ENCODE measurements at places on chromosomes 5 and 9.

GRCh38 chr5:173592050-173592669, 24.3 kb downstream of the BOD1 start:
- DNase-seq = no peak

GRCh38 chr5:130111746-130112145, 207.5 kb downstream of the CHSY3 start:
- no peak for DNase-seq

- no peak for DNase-seq
These were observed 2.9 kb downstream of the PLCXD3 start for GRCh38 chr5:41507501-41507900.

DNA sequence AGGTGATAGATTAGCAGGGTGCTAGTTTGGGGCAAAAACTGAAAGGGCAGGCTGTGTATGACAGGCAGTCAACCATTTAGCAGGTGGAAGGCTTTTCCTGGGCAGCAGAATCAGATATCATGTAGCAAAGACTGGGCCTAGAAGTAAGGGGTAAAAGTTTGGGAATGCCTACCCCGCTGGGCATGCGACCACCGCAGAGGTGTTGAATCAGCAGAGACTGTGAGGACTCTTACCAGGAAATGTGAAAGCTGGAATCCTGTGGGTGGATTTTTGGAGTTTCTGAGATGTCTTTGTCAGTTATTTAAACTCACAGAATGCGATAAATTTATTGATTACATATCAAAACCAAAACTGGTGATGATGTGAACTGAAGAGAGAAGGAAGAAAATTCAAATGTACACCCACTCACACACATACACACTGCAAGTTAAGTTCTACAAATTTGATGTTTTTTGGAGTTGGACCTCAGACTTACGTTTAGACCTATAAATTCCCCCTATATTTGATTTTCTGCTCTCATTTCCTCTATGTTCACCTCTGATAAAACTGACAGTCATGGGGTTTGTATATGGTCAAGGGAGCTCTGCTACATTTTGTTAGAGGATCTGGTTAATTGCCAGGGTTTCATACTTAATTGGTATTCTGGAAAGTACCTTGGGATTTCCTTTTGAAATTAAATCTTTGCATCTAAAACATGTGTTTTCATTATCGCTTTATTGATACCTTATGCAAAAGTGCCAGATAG, 333.6 kb downstream of the CSNK1G3 start:
- DNase-seq = no peak

DNA sequence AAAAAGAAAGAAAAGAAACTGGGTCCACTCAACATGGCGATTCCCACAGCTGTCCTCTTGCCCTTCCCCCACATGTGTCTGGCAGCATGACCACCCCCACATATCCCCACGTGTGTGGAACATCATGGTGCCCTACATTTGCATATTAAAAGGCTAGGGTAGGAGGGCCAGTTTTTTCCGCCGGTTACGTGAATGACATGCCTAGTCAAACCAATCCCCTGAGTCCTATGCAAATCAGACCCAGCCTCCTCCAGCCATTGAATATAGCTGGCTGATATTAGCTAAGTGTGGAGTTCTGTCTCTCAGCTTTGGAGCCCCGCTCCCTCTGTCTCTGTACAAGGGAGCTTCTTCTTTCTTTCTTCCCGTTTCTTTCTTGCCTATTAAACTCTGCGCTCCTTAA, 33.0 kb upstream of the CCDC112 start:
- DNase-seq = no peak

DNA sequence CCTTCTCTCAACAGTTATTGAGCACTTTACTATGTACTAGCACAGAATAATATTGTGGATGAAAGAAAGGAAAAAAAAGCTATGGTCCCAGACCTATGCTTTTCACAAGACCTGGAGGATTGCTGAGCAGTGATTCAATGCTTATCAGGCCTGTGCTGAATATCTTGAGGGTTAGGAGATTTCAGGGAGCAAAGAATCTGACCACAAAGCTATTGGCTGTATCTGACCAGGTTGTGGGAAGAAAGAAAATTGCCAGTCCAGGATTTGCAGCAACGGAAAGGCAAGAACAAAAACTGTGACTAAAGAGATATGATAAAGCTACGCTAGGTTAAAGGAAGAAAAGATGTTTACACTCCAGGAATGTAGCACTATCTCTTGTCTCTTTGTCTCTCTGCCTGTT, 14.9 kb upstream of the MACIR start:
- DNase-seq = no peak

DNA sequence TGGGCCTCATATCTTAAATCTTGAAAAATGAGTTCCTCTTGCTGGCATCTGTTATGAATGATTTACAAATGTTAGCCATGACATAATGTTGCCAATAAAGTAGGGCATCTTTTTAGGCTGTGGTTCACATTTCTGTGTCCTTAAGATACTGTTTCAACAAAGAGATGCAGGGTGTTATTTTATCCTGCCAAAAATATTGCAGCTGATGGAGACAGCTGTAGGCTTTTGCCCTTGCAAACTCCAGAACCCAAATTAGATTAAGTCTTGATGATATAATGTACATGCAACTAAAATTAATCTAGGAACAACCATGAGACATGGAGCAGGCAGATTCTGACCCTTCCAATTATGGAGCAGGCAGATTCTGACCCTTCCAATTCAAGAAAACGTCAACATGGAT, 228.2 kb upstream of the GRIN3A start:
- no peak for DNase-seq

DNA sequence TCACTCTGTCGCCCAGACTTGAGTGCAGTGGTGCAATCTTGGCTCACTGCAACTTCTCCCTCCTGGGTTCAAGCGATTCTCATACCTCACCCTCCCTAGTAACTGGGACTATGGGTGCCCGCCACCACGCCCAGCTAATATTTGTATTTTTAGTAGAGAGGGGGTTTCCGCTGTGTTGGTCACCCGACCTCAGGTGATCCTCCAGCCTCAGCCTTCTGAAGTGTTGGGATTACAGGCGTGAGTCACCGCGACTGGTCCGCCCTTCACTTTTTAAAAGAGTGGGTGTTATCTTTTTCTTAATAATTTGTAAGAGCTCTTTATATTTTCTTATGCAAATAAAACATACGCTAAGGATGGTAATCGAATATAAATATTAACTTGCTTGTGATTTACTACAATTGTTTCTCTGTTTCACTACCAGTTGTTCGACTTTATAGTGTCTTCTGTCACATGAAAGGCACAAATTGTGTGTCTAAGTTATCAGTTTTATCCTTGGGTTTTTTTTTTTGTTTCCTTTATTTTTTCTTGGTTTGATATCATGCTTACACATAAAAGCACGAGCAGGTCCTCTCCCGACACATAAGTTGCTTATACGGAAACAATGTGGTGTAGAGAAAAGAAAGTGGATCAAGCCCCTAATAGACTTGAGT, 1.9 kb upstream of the GPBP1 start:
- no peak for DNase-seq

GRCh38 chr5:158027806-158028775, 169.1 kb upstream of the CLINT1 start:
- no peak for DNase-seq

DNA sequence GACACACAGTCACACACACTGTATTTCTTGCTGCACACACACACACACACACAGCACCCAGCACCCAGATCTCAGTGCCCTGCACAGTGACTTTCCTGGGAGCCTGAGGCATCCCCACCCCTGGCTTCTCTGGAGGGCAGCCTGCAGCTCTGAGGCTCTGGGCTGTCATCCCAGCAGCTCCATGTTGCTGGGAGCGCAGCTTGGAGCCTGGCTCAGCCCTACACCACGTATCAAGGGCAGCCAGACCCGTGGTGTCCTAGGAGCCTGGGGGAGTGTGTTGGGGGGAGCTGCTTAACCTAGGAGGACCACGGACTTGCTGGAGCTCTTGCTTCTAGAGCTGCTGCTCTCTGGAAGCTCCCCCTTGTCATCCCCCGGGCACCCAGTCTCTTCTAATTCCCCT, 5.2 kb downstream of the IER5L start:
- no peak for DNase-seq

DNA sequence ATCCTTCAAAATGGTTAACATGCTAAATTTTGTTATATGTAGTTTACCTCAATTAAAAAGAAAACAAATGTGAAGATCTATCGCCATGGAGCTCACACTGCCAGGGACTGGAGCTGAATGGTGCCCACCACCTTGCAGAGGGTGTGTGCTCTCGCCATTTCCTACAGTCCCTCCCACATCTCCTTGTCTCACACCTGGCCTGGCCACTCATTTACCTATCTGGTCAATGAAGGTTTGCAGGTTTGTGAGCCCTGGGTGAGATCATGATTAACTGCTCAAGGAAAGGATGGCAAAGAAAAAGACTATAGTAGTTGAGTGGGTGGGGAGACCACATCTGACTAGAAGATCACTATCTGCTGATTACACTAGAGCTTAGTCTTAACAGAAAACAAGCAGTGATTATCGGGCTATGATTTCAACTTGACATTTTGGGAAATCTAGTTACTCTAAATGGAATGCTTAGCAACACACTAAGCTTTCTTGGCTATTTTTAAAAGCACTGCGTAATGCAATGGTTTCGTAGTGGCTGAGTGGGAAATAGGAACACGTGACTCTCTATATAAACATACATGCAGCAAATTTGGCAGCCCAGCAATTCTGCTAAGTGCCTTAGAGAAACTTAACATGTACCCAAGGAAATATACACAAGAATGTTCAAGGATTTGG, 27.3 kb downstream of the PUM3 start:
- DNase-seq = no peak

DNA sequence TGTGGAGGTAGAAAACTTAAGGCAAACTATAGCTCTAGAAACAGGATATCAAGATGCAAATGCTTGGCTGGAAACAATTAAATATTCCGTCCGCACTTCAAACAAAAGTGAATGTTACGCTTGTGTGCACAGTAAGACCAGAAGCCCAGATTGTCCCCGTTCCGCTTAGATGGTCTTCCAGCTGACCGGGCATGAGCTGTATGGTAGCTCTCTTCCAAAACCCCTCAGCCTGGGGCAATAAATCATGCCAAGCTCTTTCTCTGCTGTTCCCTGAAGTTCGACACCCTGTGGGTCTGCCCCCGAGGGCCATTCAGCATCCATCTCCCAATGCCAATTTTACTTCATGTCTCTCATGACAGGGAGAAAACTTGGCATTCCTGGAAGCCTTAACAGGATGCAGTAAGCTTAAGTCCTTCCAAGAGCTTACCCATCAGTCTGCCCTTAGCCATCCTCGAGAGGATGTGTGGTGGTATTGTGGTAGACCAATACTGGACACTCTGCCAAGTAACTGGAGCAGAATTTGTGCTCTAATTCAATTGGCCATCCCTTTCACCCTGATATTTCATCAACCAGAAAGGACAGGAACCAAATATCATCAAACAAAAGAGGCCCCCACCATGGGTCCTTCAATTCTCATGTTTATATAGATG, 70.7 kb upstream of the RANBP6 start:
- DNase-seq = no peak

DNA sequence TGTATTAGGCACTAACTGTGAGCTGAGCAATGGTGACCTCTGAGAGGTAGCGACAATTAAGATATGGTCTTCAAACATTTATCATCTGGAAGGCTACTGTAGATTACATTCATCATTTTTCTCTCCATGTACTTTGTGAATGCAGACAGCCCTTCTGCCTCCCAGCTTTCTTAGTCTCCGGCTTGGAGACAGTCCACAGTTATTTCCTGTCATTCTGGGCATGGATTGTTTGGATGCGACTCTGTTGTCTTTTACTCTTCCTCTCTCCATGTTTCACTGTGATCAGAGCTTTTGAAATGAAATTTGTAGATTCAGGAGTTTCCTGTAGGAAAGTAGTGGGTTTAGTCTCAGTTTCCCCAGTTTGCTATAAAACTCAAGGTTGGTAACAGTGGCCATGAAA, 20.5 kb downstream of the DMRT2 start:
- no peak for DNase-seq

DNA sequence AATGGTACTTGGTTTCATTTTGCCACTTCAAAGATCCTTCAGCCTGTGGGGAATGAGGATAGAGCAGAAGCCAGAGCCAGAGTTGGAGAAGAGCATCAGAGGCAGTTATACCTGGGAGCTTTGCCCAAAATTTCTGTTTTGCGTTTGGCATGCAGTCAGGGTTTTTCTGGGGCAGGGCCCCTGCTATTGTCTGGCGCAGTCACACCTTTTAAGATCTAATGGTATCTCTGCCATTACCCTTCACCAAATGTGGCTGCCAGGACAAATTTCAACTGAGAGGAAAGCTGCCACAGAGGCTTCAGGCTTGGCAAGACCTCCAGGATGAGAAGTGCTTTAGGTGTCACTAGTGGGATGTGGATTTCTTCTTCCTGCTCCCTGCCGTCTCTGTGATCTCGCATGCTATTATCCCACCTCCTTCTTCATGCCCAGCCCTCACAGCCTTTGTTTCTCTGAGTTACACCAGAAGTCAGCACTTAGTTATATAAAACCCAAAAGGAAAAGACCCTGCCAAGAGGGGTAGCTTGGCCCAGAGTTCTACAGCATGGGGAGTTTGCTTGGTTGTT, 357.0 kb downstream of the TLE4 start:
- no peak for DNase-seq

DNA sequence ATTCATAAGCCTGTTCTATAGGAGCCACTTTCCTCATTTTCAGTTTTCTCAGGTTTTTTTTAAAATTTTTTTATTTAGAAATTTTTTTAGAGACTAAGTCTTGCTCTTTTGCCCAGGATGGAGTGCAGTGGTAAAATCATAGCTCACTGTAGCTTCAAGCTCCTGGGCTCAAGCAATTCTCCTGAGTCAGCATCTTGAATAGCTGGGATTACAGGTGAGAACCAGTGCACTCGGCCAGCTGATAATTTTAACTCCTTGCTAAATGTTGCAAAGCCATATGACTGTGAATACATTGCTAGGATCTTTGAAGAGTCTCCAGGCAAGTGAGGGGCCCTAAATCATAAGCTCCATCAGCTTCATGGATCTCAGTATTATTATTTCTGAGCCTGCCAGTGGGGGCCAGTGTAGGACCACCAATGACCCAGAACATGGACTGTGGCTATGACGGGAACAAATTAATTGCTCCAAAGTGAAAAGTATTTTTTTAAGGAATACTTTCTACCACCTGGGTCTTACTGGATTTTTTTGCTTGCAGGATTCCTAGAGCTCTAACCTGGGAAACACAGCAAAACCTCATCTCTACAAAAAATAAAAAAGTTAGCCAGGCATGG, 5.7 kb upstream of the GAPVD1 start:
- DNase-seq = no peak

GRCh38 chr5:179766021-179766725, 27.6 kb upstream of the LTC4S start:
- no peak for DNase-seq

DNA sequence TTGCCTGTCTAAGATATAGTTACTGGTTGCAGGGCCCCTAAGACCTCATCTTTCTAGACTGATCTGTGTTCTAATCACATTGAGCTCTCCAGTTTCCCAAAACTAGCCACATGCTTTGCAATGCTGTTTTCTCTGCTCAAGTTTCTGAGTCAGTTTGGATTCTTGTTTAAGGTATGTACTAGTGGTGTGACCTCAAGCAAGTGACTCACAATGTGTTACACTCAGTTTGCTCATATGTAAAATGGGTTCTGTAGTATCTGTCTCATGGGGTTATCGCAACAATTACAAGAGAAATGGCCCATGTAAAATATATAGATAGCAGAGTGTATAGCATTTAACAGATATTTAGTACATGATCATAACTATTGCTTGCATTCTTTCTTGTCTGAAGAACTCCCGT, 153.1 kb upstream of the ELL2 start:
- no peak for DNase-seq

GRCh38 chr5:150611026-150611425, 29.4 kb upstream of the SYNPO start:
- no peak for DNase-seq

GRCh38 chr9:88781628-88782391, 209.5 kb upstream of the S1PR3 start:
- no peak for DNase-seq

All from natural killer cell treated with Interleukin-12 subunit alpha and Interleukin-12 subunit beta and Interleukin-15 and Interleukin-18, amount 100 ng/mL, for 72 hours (primary cell).